ENCODE measurements at places on chromosomes 11 and 22.

DNA sequence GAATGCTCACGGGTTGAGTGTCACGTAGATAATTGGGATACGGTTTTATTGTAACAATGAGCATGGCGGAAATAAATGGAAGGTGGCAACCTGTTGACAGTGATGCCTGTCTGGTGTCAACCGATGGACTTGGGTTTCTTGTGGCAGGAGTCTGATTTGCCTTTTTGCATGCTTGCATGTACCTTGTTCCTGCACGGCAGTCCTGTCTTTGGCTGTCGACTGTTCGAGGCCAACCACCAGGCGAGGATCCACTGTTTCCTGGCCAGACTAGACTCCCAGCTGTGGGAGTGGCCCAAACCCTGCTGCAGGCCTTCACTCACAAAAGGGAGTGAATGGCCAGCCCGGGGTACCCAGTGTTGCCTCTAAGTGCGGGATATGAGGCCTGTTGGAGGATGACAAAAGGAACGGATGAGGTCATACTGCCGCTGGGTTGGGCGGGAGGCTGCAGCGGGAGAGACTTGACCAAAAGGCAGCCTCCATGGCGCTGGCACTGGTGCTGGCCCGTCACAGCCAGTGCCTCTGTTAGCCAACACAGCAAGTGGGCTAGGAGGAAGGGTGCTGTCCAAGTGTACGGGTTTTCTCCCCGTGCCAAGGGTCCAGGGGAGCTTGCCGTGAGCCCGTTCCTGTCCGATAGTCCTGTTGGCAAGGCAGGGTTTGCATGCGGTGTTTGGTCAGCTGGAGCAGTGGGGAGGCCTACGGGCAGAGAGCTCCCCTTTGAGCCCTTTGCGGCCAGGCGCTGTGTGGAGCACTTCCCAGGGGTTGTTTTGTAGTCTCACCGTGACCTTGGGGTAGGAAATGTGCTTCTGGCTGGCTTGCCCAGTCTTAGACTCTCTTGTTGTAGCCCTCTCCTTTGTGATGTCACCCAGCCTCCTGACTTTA is 974 bp downstream of the DGCR8 start:
- no peak for DNase-seq

GRCh38 chr11:131896978-131897615 is 526.7 kb downstream of the NTM start:
- no peak for DNase-seq

GRCh38 chr11:72989727-72990126 is 152.4 kb downstream of the FCHSD2 start:
- no peak for DNase-seq

- DNase-seq, result no peak
Observed at GRCh38 chr11:11252403-11252802, 100.6 kb downstream of the CSNK2A3 start.

DNA sequence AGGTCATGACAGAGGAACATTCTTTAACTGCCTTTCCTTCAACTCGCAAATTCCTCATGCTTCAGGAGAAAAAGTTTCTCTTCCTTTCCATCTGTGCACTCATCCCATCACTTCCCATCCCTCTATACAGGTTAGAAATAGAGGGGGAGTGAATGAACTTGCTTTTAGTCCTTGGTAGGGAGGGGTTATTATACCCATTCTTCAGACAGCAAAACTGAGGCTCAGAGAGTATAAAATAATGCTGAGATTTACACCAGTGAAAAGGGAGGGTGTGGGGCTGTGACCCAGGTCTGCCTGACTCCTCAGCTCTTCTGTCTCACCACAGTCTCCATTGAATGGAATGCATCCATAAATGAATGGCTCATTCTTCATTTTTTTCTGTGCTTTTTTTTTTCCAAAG is 109.4 kb upstream of the RCN1 start:
- no peak for DNase-seq

GRCh38 chr11:113104691-113105251 is 143.6 kb downstream of the NCAM1 start:
- no peak for DNase-seq

DNA sequence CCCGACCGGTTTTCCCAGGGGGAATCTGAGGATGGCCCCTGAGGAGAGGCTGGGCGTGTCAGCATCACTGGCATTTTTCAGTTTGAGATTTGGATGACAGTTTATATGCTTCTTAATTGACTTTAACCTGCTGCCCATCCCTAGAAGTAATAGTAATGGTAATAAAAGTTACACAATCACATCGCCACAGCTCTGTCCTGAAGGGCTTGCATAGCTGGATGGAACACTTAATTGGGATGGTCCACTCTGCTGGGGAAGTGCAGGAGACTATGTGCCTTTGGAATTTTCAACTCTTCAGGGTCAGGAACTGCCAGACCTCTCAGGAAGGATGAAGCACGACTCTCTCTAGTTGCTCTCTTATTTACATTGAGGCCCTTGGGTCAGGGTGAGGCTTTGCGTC is 16.2 kb downstream of the BARX2 start:
- DNase-seq, result no peak

DNA sequence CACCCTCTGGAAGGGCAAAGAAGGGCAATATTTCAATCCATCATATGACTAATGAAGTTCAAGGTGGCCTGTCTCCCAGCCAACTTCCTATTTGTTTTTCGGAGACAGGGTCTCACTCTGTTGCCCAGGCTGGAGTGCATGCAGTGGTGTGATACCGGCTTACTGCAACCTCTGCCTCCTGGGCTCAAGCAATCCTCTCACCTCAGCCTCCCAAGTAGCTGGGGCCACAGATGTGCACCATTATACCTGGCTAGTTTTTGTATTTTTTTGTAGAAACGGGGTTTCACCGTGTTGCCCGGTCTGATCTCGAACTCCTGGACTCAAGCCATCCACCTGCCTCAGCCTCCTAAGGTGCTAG is 13.4 kb downstream of the ABTB2 start:
- DNase-seq, result no peak

DNA sequence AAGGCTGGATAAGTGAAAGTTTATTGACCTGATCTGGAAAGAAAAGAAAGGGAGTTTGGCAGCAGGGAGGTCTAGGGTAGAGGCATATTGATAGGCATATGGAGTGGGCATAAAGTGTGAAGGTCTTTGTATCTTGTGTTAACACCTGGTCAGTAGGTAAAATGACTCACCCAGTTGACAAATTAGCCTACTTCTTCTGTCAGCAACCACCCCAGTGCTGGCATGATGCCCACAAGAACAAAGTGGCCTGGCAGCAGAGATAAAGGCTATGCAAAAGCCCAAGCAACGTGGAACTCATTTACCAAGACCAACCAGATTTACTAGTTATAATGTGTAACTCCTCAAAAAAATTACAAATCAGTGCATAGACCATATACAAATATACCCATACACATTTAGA is 4.9 kb downstream of the OR10A3 start:
- DNase-seq, result no peak

DNA sequence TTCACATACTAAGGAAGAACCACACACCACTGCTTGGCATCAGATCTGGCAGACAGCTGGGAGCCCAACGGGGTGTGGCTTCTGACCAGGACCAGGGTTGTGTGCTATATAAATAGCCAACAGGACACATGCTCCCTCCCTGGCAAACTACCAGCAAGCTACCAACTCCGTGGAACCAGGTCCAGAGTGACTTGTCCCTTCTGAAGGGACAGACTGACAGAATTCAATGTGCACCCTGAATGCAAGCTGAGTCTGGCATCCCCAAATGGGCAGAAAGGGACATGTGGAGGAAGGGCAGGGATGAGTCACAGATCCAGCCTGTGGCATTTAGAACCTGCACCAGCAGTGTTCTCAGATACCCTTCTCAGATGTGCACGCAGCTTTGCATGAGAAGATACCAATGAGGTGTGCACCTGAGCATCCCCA is 92.9 kb downstream of the MICAL3 start:
- no peak for DNase-seq

- DNase-seq, result no peak
Observed at GRCh38 chr11:95242091-95242844, 11.3 kb upstream of the SESN3 start.

Measured in central memory CD4-positive, alpha-beta T cell (primary cell).